AG09309 (cell line): ENCODE measurements at places on chromosomes 5 and 9.

DNA sequence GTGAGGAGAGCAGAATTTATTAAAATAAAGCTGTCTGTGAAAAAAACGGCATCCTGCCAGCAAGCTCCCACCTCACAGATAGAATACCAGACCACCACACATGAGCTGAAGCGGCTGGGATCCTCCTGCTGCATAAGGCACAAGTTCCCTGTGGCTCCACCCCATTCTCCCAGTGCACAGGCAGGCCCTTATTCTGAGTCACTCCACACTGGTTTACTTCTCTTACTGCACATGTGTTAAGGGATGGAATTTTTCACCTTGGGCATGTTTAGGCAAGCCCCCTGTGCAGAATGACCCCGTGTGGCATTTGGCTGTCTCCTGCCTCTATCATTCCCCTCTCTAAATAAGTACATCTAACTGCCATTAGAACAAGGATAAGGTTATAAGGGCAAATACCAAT, 115.0 kb upstream of the ELAVL2 start:
- DNase-seq = no peak

DNA sequence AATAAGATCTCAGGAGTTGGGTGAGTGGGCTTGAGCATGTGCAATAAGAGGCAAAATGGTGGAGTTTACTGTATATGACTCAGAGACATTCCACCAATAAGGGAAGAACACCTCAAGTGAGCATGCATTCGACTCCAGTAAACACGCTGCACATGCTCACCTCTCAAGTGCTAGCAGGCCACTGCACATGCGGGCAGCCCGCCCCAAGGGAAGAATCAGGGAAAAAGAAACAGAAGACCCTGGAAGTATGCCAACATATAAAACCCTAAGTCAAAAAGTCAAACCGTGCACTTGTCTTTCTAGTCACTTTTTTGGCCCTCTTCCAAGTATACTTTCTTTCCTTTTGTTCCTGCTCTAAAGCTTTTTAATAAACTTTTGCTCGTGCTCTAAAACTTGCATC, 245.3 kb upstream of the RASA1 start:
- DNase-seq = no peak

DNA sequence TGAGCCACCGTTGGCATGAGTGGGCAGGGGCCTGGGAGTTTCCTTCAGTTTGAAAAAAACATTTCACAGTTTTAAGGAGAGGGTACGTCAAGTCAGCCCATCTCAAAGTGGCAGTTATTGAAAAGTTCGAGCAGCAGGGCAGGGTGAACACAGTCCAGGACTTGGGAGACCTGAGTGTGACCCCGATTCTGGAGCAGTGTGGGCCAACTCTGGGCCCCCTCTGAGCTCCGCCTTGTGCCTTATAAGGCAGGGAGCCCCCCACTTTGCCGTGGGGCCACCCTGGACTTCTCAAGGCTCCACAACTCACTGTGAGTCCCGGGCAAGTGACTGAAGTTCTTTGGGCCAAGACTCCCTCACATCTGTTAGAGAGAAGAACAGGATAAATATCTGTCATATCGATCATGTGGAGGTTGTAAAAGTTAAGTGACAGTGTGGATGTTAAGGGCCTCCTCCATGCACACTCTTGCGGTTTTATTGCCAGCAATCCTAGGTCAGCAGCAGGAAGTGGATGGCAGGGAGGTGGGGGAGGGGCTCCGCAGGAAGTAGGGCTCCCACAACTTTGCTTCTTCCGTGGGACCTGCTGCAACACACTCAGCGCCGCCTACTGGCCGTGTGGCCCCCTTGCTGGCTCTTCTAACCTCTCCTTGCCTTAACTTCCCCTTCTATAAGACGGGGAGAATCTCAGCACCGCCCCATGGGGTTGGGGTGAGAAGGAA, 38.4 kb downstream of the HRH2 start:
- no peak for DNase-seq

DNA sequence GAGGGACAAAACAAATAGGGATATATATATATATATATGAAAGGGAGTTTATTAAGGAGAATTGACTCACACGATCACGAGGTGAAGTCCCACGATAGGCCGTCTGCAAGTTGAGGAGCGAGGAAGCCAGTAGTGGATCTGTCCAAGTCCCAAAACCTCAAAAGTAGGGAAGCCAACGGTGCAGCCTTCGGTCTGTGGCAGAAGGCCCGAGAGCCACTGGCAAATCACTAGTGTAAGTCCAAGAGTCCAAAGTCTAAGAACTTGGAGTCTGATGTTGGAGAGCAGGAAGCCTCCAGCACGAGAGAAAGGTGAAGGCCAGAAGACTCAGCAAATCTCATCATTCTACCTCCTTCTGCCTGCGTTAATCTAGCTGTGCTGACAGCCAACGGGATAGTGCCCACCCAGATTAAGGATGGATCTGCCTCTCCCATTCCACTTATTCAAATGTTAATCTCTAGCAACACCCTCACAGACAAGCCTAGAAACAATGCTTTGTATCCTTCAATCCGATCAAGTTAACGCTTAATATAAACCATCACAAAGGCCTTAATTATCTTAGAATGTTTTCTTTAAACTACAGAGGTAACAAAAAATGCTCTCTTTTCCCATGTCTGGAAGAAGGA, 23.8 kb upstream of the DAB2 start:
- no peak for DNase-seq

GRCh38 chr9:99565203-99565602, 256.5 kb upstream of the NR4A3 start:
- no peak for DNase-seq

DNA sequence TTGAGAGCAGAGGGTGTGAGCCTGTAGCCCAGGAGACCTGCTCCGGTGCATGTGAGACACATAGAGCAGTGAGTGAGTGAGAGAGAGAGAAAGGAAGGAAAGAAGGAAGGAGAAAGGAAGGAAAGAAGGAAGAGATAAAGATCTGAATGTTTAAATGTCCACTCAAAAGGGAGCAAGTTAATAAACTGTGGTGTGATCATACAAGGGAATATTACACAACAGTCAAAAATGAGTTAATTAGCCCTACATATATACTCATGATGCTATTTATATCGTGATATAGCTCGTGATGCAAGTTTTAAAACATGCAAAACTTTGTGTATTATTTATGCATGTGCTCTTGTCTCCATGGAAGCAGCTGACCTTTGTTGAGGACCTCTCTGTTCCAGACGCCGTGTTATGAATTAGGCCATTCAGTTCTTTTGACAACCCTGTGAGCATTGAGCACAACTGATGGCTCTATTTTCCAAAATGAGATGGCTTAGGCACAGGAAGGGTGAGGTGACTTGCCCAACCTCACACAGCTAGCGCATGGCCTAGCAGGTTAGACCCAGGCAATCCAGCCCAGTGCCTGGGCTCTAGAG, 70.6 kb downstream of the HMCN2 start:
- DNase-seq = no peak

GRCh38 chr9:133167096-133167730, 3.5 kb upstream of the GBGT1 start:
- no peak for DNase-seq

DNA sequence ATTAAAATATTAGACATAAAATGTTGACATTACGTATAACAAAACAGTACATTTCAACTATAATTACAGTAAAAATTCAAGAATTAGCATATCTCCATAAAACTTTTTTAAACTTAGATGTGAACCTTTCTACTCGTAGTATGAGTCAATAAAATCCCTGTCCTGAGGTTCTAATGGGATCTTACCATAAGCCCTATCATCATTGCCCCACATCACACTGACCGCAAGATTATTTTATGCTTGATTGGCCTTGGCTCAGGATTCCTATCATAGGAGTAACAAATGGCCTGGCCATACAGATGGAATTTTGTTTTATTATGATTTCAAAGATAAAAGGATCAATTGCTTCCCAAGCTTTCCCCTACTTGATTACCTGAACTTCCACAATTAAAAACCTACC, 238.3 kb downstream of the MEF2C start:
- no peak for DNase-seq

DNA sequence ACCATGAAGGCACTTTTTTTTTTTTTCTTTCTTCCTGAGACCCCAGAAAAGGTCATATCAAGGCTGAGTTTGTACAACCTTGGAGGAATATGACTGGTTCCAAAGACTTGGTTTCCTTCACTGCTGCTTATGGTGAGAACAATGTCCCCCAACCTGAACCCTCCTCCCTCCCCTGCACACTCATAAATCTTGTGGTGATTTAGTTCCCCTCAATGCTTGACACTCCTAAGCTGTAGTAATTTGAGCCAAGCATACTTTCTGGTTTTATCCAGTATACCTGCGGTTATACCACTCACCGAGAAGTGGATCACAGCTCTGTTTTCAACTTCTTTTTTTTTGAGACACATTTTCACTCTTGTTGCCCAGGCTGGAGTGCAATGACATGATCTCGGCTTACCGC, 149.9 kb upstream of the KLF4 start:
- no peak for DNase-seq

DNA sequence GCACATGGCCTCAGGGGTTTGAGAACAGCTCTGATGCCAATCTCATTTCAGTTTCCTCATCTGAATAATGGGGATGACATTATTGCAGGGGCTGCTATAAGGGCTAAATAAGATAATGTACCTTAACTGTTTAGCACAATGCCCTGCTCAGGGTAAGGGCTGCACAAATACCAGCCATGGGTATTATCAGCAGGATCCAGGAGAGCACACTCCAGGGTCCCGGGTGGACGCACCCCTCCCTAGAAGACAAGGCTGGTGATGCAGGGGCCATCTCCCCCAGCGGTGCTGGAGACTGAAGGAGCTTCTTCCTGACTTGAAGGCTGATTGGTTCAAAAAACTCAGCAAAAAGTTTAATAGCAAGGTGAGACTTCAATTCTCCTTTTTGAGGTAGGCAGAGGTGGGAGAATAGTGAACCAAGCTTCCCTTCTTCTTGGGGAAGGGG, 2.7 kb upstream of the CXXC5 start:
- DNase-seq = no peak

DNA sequence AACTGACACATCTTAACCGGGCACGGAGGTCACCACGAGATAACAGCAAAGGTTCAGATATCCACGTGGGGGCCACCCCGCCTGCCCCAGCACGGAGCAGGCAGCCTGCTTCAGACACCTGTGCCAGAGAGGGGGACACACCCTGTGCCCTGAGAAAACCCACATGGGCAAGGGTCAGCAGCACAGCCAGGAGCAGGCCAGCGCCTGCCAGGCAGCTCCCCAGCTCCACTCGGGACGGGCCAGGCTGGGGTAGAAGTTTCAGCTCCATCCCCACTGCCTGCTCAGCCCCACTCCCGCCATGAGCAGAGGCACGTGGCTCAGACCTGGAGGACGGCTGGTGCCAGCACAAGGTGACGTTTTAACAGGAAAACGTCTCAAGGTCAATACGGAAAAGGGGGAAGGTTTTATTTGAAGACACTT, 22.2 kb downstream of the SLC12A7 start:
- no peak for DNase-seq

GRCh38 chr5:59746241-59746765, 147.2 kb downstream of the PDE4D start:
- peak; percentile 43 for DNase-seq

DNA sequence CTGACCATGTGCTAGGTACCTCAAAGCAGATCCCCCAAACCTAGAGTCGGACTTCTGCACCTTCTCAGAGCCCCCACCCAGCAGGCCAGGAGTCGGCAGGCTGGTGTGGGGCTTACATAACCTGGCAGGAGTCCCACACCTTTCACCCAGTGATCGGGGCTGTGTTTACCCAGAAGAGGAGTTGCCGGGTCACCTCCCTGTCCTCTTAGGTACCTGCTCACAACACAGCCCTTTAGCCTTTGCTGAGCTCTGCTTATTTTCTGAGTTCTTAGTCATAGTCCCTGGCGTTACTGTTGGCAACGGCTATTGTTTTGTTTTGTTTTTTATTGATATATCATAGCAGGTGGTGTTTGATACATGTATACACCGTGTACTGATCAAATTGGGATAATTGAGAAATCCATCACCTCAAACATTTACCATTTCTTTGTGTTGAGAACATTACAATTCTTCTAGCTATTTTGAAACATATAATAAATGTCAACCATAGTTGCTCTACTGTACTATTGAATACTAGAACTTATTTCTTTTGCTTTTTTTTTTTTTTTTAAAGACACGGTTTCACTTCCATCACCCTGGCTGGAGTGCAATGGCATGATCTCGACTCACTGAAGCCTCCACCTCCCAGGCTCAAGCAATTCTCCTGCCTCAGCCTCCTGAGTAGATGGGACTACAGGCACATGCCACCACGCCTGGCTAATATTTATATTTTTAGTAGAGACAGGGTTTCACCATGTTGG, 10.4 kb upstream of the EEIG1 start:
- DNase-seq = no peak

GRCh38 chr5:14853685-14854084, 17.9 kb downstream of the ANKH start:
- DNase-seq = no peak

GRCh38 chr9:130766927-130767307, 68.1 kb upstream of the ABL1 start:
- no peak for DNase-seq

- DNase-seq = no peak
Measured at GRCh38 chr9:71766663-71767062, 1.6 kb downstream of the CEMIP2 start.

DNA sequence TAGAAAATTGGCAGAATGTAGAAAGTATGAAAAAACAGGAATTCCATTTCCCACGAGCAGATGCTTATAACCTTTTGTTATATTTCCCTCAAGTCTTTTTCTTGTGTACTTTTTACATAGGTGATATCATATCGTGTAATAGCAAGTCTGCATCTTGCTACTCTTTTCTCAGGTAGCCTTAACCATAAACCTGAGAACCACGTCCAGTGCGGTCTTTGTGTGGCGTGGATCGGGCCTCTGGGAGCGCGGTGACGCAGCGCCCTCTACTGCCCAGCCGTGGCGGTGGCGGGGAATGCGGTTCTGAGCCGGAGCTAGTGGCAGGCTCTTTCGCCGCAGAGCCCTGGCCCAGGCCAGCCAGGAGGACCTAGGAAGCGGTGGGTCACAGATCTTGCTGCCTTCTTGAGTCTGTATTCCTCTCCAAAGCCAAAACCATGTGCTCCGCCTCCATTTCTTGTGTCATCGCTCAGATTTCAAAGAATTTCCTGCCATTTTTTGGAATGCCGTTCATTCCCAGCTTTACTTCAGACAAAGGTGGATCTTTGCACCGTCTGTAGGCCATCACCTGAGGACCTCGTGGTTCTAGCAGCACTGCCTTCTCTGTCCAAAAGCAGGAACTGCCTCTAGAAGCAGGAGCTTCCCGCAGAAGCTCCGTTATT, 71.9 kb downstream of the MVB12B start:
- DNase-seq = no peak

DNA sequence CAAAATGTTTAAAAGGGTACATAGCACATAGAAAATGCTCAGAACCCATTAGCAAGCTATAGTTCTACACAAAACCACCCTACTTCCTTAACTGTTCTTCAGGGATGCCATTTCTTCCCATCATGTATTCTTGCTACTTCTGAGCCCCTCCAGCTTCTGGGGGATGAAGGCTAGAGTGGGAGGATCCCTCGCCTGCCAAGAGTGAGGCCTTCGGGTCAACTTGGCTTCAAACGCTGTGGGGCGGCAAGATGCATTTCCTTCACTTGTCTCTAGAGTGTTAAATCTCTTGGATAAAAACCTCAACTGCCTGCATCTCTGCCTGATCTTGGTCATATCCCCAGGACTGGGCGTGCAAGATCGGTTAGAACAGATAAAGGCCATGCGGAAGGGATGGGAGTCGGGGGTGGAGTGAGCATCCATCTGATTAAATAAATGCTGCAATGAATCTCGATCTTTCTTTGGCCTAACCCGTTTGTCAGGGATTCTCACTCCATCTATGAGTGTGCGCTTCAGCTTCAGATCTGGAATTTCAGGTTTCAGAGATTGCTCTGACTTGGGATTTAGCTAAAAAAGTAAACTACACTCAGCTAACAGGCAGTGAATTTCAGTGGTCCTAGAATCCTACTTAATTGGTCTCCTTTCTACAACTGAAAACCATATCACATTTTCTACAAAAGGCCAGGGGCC, 118.0 kb upstream of the PANK3 start:
- no peak for DNase-seq

GRCh38 chr9:113372059-113372458, 4.7 kb downstream of the HDHD3 start:
- no peak for DNase-seq
